Stimulated activated CD8-positive, alpha-beta memory T cell treated with anti-CD3 and anti-CD28 coated beads, Interleukin-7, amount 100 ng/mL, for 1 hour (primary cell): ENCODE measurements at places on chromosomes 11 and 22.

DNA sequence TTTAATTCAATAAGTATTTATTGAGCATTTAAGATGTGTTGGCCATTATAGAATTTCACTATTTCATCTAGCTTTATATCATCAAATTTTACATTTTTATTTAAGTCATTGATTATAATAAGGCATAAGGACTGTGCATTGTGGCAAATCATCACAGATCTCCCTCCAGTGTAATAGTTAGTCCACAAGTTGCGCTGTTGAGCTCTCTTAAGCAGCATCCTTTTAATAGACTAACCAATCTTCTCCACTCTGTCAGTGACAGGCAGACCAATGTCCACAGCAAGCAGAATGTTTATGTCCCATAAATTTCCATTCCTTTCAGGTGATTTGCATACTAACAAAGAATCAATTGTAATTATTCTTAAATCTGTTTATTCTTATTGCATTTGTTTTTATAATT lies 595.3 kb upstream of the CCDC90B start:
- DNase-seq, result no peak

GRCh38 chr22:44822534-44822933 lies 70.2 kb downstream of the ARHGAP8 start:
- no peak for DNase-seq

- DNase-seq, result no peak
Observed at GRCh38 chr11:14366936-14367335, 8.0 kb upstream of the RRAS2 start.

GRCh38 chr22:33821290-33821689 lies 99.0 kb downstream of the LARGE1 start:
- no peak for DNase-seq

- no peak for DNase-seq
Observed at GRCh38 chr22:43408009-43408408, 3.8 kb upstream of the MPPED1 start.

DNA sequence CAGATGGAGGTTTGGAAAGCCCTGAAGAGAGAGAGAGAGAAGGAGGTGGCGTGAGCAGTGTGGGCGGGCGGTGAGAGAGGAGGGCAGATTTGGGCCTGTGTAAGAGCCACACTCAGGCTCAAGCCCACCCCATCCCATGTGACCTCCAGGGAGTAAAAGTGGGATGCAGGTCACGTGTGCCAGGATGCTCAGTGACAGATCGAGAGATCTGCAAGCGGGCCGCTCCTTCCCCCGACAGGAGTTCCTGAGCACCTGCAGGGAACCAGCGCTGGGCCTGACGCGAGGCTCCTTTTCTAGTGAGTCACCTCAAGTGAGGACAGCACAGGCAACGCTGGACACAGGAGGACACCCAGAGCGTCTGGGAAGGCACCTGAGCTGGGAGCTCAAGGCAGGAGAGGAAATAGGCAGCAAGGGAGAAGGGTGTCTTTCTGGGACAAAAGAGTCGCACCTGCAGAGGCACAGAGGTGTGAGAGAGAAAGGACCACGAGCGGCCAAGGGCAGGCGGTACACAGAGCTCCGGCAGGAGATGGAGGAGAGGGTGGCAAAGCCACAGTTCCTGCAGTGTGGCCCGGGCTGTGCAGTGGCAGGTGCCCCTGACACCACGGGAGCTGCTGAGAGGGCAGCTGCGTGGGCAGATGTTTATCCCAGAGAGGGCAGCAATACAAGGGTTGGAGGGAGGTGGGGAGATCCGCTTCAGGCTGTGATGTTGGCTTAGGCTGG lies 1294.8 kb downstream of the TBC1D22A start:
- DNase-seq, result no peak

DNA sequence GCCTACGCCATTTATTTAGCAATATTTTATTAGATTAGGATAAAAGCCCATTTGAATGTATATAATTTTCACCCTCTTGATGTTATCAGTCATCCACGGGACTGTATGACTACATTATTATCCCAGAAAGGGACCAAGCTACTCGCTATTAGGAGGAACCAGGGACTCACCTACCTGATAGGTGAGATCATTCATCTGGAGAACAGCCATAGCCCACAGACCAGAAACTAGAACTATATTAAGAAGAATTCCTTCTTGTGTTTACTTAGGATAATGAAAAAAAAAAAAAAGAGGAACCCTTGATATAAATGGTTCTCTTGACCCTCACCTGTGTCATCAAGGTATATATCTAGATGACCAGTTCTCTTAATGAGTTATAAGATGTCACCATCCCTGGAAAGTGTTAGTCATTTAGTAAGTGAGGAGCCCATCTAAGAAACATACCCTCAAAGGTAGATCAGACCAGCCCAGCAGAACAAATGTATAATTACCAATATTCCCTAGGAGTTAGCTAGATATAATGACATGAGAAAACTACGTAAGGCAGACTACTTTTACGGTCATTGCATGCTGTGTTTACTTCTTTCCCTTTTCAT lies 8.0 kb downstream of the SIK3 start:
- no peak for DNase-seq

- DNase-seq, result no peak
Observed at GRCh38 chr11:33773404-33773986, 825 bp downstream of the FBXO3 start.

DNA sequence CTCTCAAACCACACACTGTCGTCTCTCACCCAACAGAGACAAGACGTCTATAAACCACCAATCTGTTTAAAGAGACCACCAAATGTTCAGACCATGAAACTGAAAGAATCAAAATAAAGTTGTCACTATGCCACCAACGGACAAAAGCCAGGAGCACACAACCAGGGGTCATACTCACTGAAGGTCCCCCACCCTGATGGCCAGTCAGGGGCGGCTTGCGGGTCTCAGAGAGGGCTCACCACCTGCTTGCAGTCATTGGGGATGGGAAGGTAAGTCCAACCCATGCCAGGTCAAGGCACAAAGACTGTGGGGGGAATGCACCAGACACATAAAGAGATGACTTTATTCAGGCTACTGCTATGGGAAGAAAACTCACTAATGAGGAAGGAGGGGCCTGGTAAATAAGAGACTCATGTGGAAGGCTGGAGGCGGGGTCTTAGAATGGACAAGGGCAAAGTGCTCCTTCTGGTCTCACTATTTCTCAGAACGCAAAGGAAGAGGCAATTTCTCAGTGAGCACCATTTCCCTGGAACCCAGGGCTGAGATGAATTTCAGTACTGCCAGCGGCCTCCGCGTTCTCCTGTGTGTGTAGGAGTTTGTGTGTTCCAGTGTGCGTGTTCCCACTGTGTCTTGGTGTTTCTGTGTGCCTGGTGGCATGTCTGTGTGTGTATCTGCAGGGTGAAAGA lies 17.3 kb downstream of the SCARF2 start:
- DNase-seq, result no peak

GRCh38 chr11:119352857-119353260 lies 6.4 kb upstream of the MFRP start:
- no peak for DNase-seq

DNA sequence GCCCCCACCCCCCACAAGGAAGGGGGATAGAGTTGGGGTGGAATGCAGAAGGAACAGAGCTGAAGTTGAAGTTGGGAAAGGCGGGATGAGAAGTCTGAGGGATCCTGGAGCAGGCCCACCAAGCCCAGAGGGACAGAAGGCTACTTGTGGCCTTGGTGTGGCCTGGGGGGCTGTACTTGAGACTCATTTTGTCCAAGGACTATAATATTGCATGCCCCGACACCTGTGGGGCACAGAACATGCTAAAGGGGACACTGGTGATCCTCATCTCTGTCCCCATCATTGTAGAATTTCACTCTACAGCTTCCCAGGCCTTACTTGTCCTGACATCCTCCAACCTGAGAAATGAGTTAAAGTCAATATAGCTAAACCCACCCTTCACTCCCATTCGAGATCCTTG lies 1.3 kb downstream of the ESAM start:
- no peak for DNase-seq

- no peak for DNase-seq
Observed at GRCh38 chr22:41725510-41726110, 26.3 kb downstream of the MEI1 start.
